NCI-H1436 (cell line): ENCODE measurements at places on chromosomes 16 and 17.

GRCh38 chr17:57561072-57561861, 183.8 kb downstream of the CCDC182 start:
- DNase-seq: no peak

DNA sequence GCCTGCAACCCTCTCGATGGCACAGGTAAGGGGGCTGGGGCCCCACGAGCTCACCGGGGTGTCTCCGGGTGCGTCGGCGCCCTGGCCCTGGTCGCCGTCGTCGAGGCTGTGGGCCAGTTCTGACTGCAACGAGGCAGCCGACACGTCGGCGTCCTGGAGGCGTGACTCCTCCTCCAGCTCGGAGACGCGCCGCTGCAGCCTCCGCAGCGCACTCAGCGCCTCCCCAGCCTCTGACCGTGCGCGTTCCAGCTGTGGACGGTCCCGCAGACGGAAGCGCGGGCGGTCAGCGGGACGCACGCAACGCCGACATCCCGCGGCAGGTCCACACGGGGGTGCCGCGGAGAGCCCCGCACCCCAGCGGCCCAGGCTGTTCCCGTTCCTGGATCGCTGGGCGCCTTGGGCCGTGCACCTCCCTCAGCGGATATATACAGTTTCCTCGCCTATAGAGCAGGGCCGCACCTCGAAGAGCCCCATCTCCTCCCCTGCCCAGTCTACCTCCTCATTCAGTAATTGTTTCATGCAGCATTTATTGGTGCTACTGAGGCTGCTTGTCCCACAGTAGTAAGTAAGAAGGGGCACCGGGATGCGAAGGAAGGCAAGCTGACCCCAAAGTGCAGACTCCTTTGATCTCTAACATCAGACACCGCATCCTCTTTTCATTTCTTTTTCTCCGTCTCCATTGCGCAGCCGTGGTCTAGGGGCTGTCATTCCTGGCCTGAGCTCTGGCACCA, 5.8 kb downstream of the THOC6 start:
- DNase-seq: peak; percentile 28

- DNase-seq: no peak
Measured at GRCh38 chr17:21532763-21533385, 156.7 kb downstream of the KCNJ12 start.

- DNase-seq: no peak
Measured at GRCh38 chr16:28845761-28846079, 428 bp downstream of the TUFM start.

- no peak for DNase-seq
Measured at GRCh38 chr16:72201387-72201786, 29.4 kb upstream of the PMFBP1 start.

GRCh38 chr16:35506018-35506897, 2046.8 kb downstream of the TP53TG3F start:
- DNase-seq: no peak

GRCh38 chr16:53041320-53042051, 11.2 kb downstream of the CHD9NB start:
- no peak for DNase-seq

DNA sequence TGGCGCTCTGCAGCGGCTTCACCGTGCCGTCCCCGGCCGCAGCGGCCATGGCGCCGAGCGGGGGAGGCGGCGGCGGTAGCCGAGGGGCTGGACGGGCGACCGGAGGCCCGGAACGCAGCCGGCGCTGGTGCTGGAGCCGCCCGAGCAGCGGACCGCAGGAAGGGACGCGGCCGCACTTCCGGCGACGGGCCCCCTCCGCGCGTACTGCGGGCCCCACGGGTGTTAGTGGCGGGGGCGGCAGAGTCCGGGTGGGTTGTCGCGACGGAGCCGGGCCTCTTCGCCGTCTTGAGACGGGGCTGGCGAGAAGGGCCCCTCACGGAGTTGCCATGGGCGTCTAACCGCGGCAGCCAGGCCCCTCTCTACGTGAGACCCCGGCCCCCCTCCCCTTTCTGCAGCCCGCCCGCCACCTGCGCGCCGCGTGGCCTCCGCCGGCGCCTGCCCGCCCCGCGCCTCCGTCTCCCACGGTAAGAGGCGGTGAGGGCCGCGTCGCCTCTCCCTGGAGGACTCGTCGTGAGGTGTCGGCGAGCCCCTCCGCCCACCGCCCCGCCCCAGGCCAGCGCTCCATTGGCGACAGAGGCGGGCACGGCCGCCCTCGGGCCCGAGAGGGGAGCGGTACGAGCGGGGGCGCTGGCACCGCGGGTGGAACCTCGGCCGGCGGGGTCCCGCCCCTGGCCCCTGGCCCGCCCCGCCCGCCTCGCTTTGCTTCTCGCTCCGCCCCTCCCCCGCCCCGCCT, at the start of the genes VPS9D1 and ZNF276:
VPS9D1 (minus strand) TSS at position 86 of the 733 bp plus-strand sequence; CDS start at position 49, 37 bp downstream.
ZNF276 (plus strand) TSS at position 725 of the 733 bp plus-strand sequence. CDS start 104 bp downstream, outside the sequence.
- DNase-seq: peak; percentile 81

DNA sequence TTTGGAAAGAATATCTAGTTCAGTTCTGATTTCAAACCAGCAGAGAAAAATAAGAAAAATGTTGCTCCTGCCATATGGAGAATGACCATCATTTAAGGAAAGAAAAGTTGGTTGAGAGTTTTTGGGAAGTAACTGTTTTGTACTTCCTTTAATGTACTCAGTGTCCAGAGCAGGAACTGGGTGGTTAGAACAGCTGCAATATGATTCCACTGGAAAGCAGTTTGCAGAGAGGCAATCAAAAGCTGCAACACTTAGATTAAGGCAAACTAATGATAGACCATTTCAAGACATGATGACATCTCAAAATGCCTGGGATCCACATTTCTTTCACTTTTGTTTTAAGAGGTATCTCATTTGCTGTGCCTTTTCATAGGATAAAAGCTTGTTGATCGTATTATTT, 313.3 kb upstream of the HSBP1 start:
- DNase-seq: no peak

DNA sequence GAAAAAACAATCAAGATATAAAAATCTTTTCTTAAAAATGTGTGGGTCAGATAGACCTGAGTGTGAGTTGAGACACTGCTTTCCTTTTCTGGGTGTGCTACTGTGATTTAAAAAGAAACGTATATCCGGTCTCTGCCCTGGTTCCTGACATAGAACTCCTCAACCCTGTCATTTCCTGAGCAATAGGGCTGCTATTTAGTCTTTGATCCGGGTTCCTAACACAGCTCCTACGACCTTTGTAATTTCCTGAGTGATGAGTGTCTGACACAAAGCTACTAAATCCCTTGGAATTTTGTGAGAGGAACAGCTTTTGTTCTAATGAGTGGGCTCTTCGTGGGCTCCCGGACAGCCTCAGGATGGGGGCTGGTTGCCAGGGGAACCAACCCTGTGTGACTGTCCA, 93.9 kb upstream of the FA2H start:
- no peak for DNase-seq

GRCh38 chr17:81253358-81254131, 14.4 kb downstream of the NDUFAF8 start:
- DNase-seq: peak; percentile 39

- no peak for DNase-seq
Measured at GRCh38 chr16:23423496-23424049, 29.4 kb downstream of the COG7 start.

- DNase-seq: peak; percentile 79
Measured at GRCh38 chr17:64507413-64507782, 621 bp downstream of the CEP95 start.

DNA sequence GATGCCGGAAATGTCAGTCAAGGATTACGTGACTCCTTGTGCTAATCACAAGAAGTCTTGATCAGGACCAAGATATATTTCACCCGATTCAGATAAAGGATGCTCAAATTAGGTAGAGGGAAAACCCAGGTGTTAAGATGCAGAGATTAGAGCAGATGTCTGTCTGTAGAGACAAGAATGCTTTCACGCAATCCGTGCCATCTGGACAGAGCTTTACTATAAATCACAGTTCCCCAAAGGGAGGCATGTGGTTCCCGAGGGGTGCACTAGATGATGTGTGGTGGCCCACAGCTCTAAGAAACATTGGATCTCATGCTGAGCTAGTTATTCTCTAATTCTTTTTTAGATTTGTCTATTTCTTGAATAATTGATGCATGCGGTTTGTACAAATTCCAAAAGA, 9.8 kb upstream of the MAP3K14 start:
- no peak for DNase-seq

DNA sequence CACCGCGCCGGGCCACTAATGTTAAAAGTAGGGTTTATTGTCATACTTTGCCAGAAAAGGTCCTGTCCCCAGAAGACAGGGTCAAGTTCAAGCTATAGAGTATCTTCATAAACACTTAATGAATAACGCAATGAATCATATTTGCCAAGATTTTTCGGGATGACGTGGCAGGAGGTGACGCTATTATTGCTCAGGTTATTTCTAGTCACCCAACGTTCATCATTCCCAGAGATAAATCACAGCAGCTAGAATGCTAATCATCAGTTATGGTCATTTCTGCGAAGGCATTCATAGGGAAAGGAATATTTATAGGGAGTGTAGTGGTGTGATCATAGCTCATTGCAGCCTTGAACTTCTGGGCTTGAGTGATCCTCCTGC, 2.0 kb downstream of the TMC5 start:
- DNase-seq: no peak

GRCh38 chr17:57475796-57476195, 219.5 kb downstream of the MSI2 start:
- DNase-seq: no peak

DNA sequence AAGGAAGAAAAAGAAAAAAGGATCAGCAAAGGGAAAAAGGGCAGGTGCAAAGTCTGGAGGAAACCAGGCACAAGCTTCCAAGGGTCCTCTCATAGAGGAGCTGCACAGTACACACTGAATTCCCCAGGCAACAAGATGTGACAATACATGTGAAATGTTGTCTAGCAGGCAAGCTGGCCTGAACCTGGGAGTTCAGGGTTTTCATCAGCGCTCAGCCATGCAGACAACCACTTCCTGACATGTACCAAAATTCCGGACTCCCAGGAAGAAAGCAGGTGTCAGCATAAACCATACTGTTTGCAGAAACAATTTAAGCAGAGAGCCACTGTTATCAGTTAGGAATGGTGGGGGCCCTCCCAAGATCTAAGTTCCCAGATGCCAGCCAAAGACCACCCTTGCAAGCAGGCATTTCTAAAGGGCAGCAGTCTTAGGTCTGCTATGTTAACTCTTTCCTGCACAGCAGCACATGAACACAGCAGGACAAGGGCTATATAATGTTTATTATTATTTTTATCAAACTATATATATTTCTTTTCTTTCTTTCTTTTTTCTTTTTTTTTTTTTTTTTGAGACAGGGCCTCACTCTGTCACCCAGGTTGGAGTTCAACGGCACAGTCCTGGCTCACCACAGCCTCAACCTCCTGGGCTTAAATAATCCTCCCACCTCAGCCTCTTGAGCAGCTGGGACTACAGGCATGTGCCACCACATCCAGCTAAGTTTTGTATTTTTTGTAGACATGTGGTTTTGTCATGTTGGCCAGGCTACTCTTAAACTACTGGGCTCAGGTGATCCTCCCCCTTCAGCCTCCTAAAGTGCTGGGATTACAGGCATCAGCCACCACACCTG, 10.1 kb downstream of the TK2 start:
- DNase-seq: no peak

DNA sequence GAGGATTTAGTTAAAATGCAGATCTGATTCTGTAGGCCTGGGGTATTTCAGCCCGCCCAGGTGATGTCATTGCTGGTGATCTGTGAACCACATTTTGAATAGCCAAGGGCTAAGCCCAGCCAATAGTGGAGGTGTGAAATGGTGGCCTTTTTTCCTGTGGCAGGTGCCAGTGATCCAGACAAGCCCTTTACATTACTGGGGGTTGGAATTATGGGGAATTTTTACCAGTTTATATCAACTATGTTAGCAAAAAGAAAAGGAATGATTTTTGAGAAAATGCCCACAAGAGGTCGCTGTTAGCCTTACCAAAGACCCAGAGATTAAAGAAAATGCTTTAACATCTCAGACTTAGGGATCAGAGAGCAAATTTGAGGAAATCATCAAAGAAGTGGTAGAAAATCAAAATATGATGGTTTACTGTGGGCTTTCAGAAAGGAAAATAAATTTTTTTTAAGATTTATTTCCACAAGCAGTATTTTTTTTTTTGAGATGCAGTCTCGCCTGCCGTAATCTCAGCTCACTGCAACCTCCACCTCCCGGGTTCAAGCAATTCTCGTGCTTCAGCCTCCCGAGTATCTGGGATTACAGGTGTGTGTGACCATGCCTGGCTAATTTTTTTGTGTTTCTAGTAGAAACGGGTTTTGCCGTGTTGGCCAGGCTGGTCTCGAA, 3.9 kb downstream of the VPS35L start:
- peak; percentile 34 for DNase-seq
